ENCODE measurements at places on chromosomes 5 and 9. TPM values are rescaled to one million over a fixed set of nuclear protein-coding genes. Genes with fewer than 3 reads are reported as not detected.
A peak's percentile ranks its signal among the peaks of the same experiment; 100 is the strongest.

DNA sequence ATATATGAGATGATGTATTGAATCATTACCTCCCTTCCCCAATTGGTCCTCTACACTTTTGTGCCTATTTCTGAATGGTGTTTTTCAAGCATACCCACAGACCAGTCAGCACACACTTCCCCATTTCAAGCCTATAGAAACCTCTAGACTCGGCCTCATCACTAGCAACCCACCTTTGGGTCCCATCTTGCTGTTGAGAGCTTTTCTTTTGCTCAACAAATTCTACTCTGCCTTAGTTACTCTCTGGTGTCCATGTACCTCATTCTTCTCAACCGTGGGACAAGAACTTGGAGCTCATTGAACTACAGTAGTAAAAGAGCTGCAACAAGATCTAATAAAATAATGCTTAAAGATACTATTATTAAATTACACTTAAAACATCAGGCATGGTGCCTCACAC lies 49.0 kb upstream of the KDM4C start:
- DNase-seq, result no peak
- peaks cover 5% of the 10 kb centered on the region for H3K27me3 ChIP-seq
- peaks cover 9% of the 10 kb centered on the region for H3K4me1 ChIP-seq
- H3K27ac ChIP-seq, result no peak overlapping the region
- H3K4me3 ChIP-seq, result no peak overlapping the region

GRCh38 chr9:137028263-137029057 lies 423 bp upstream of the ABCA2 start:
- DNase-seq, result peak; percentile 67
- peaks cover 52% of the 10 kb centered on the region for H3K4me1 ChIP-seq
- no peaks in the 10 kb centered on the region for H3K27me3 ChIP-seq
- peaks cover 2% of the 10 kb centered on the region for H3K36me3 ChIP-seq
- peak overlapping the region; percentile 75 for H3K4me3 ChIP-seq

CATSPER3 gene
- 1.2 TPM for total RNA-seq

GRCh38 chr9:105103776-105104175 lies 140.7 kb upstream of the SLC44A1 start:
- H3K36me3 ChIP-seq, result no peaks in the 10 kb centered on the region
- H3K4me1 ChIP-seq, result no peaks in the 10 kb centered on the region
- no peak overlapping the region for H3K4me3 ChIP-seq
- DNase-seq, result no peak
- H3K27ac ChIP-seq, result no peak overlapping the region

DNA sequence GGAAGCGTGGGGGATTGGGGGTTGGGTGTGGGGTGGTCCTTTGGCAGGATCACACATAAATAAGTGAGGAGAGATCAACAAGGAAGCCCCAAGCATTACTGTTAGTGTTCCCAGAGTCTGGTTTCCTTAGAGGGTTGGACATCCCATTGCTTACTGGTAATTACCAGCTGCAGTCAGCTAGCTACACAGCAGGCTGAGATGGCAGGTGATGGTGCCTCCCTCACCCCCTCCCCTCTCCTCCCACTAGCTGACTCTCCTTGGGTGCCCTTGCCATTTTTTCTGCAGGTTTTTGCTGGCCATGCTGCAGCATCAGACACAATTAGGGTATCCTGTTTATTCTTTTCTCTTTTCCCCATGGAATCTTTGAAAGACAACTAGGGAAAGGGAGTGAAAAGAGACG lies 107.5 kb upstream of the TLR4 start:
- H3K4me3 ChIP-seq, result no peak overlapping the region
- no peaks in the 10 kb centered on the region for H3K36me3 ChIP-seq
- H3K4me1 ChIP-seq, result no peaks in the 10 kb centered on the region
- DNase-seq, result no peak
- no peaks in the 10 kb centered on the region for H3K27me3 ChIP-seq

DNA sequence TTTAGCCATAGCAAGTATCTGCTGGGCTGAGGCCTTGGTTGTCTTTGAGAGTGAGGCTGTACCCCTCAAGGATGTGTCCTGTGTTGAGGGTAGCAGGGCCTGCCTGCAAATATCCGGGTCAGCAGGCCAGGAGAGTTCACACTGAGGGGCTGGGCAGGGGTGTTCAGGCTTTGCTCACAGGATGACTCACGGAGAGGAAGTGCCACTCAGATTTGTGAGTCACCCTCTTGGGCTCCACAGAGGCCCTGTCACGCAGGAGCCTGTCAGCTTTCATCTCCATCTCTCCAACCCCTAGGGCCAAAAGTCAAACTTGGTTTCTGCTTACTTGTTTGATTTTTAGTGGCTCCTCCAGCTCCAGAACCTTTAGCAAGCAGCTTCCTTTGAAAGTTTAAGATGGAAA lies 211.5 kb downstream of the SEC61B start:
- peak overlapping the region; percentile 46 for H3K27ac ChIP-seq
- peaks cover 5% of the 10 kb centered on the region for H3K27me3 ChIP-seq
- H3K36me3 ChIP-seq, result no peaks in the 10 kb centered on the region
- peak; percentile 57 for DNase-seq
- peaks cover 16% of the 10 kb centered on the region for H3K4me1 ChIP-seq

- H3K27me3 ChIP-seq, result no peaks in the 10 kb centered on the region
- H3K27ac ChIP-seq, result peak overlapping the region; percentile 70
- H3K4me1 ChIP-seq, result peaks cover 42% of the 10 kb centered on the region
- H3K4me3 ChIP-seq, result no peak overlapping the region
- H3K36me3 ChIP-seq, result peaks cover 12% of the 10 kb centered on the region
- peak; percentile 18 for DNase-seq
Observed at GRCh38 chr9:98248737-98249474, 6.5 kb downstream of the TBC1D2 start.

GRCh38 chr5:11230890-11231289 lies 469.9 kb upstream of the DAP start:
- no peak overlapping the region for H3K4me3 ChIP-seq
- DNase-seq, result no peak
- H3K36me3 ChIP-seq, result peaks cover 5% of the 10 kb centered on the region
- H3K27me3 ChIP-seq, result no peaks in the 10 kb centered on the region
- H3K4me1 ChIP-seq, result peaks cover 22% of the 10 kb centered on the region

- H3K4me1 ChIP-seq, result peaks cover 63% of the 10 kb centered on the region
- H3K4me3 ChIP-seq, result no peak overlapping the region
- no peak for DNase-seq
- H3K27ac ChIP-seq, result peak overlapping the region; percentile 84
Observed at GRCh38 chr5:59098743-59099142, 515.9 kb downstream of the RAB3C start.

GRCh38 chr9:92978345-92978875 lies 31.1 kb downstream of the FGD3 start:
- H3K27ac ChIP-seq, result peak overlapping the region; percentile 68
- no peak for DNase-seq
- peaks cover 75% of the 10 kb centered on the region for H3K4me1 ChIP-seq
- H3K4me3 ChIP-seq, result no peak overlapping the region
- H3K27me3 ChIP-seq, result no peaks in the 10 kb centered on the region

DNA sequence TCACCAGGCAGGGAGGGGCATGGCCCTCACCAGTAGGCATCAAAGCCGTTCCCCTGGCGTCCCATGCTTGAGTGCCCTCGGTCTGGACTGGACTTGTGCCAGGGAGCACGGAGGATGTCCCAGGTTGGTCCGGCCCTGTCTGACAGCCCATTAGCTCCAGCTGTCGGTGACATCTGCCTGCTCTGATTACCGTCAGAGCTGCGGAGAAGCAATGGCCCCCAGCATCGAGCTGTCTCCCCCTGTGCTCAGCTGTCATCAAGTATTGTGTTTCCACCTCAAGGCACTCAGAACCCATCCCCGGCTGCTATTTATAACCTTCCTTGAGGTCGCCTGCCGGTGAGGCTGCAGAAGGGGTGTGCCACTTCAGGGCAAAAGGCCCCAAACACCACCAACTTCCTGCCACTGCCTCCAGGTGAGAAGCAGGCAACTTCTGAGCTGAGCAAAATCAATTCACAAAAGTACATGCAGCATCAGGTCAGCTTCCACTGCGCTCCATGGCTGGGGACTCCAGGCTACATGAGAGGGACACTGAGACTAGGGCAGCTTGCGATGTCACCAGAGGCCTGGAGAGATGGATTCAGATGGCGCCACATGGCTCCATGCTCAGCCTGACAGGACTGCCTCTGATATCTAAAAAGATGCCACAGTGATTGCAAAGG lies 142.7 kb downstream of the C5orf15 start:
- peak; percentile 54 for DNase-seq
- peaks cover 30% of the 10 kb centered on the region for H3K4me1 ChIP-seq
- H3K27me3 ChIP-seq, result peaks cover 5% of the 10 kb centered on the region

DNA sequence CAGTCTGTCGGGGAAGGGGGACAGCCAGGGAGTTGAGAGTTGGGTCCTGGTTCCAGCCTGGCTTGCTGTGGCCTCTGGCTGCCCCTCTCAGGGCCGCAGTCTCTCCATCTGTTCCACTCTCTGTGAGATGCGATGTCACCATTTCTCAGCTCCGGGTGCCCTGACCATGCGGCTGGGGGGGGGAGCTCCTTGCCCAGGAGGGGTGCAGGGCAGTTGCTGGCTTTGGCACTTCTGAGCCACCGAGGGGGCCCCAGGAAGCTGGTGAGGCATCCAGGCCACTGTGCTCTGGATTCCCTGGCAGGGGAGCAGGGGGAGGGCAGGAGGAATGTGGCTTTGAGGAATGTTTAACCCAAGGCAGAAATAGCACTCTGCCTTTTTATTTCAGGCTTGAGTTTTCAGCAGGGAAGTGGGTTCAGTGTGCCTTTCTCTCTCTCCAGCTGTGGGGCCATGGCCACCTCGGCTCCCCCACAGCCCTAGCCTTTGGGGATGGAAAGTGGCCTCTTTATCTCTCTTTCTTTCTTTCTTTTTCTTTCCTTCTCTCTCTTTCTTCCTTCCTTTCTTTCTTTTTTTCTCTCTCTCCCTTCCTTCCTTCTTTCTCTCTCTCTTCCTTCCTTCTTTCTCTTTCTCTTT lies 11.0 kb downstream of the NCS1 start:
- H3K27me3 ChIP-seq, result no peaks in the 10 kb centered on the region
- H3K27ac ChIP-seq, result no peak overlapping the region
- no peaks in the 10 kb centered on the region for H3K36me3 ChIP-seq
- H3K4me3 ChIP-seq, result no peak overlapping the region
- DNase-seq, result no peak

- no peaks in the 10 kb centered on the region for H3K36me3 ChIP-seq
- H3K27ac ChIP-seq, result no peak overlapping the region
- H3K4me3 ChIP-seq, result no peak overlapping the region
- peaks cover 10% of the 10 kb centered on the region for H3K4me1 ChIP-seq
- no peak for DNase-seq
Observed at GRCh38 chr9:121454972-121455371, 44.7 kb downstream of the GGTA1 start.

GRCh38 chr9:133044661-133045060 lies 13.9 kb downstream of the GTF3C5 start:
- H3K4me1 ChIP-seq, result peaks cover 5% of the 10 kb centered on the region
- no peak for DNase-seq
- H3K4me3 ChIP-seq, result no peak overlapping the region
- H3K27me3 ChIP-seq, result no peaks in the 10 kb centered on the region

DNA sequence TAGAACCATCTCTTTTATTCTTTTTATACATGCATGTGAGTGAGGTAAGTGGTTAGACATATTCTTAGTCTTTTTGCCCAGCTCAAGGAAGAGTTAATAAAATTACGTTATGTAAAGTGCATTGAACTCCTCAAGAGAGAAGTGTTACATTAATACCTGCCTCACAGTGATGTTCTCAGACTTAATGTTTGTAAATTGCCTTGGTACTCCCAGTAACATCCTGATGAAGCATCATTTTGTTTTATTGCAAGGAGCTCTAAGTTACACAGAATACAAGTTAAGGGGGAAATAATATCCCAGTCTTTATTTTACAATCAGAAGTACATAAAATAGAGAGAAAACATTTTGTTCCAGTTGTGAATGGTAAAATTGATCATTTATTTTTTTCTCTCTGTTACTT lies 89.5 kb upstream of the ARRDC3 start:
- no peak overlapping the region for H3K4me3 ChIP-seq
- DNase-seq, result no peak
- H3K27ac ChIP-seq, result no peak overlapping the region
- H3K27me3 ChIP-seq, result no peaks in the 10 kb centered on the region
- no peaks in the 10 kb centered on the region for H3K36me3 ChIP-seq

TRIM7 gene
- 0.84 TPM for total RNA-seq

DNA sequence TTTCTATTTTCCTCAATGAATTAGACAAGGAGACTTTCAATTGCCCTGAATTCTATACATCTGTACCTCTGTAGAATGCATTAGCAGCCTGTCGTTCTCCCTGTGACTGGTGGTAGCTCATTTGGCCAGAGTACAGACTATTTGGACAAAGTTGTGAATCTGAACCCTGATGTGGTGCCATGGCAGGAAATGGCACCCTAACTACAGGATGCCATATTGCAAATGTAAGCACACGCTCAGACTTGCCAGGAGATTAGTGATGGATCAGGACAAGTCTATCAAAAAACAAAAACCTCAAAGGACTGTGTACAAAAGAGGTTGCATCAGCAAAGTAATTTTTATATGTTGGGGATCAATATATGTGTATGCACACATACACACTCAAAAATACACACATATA lies 58.3 kb downstream of the SVEP1 start:
- H3K4me1 ChIP-seq, result no peaks in the 10 kb centered on the region
- no peak overlapping the region for H3K27ac ChIP-seq
- H3K4me3 ChIP-seq, result no peak overlapping the region
- DNase-seq, result no peak
- no peaks in the 10 kb centered on the region for H3K36me3 ChIP-seq

DNA sequence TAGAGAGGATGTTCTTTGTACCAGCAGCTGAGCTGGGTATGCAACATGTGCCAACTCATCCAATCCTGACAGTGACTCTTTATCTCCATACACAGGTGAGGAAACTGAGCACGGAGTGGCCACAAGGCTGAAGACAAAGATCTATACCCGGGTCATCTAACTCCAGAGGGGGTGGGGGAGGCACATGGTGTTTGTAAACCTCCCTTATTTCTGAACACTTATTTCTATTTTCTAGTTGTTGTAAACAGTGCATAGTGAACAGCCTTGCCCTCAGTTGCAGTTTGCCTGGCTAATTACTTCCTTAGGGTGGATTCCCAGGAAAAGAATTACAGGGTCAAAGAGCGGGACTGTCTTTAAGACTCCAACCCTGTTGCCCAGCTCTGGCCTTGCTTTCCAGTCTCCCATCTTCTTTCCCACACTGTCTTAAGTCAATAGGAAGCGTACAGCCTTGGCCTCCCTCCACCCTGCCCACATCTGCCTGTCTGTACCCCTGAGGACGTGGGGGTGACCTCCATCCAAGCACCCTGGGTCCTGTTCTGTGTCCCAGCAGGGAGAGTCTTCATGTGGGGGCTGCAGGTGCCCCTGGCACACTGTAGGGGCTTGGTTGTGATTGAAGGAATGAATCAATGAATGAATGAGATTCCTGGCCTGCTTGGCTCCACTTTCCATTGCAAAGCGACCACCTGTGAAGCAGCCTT lies 13.2 kb upstream of the FIBCD1 start:
- H3K4me3 ChIP-seq, result no peak overlapping the region
- peaks cover 7% of the 10 kb centered on the region for H3K27me3 ChIP-seq
- H3K27ac ChIP-seq, result no peak overlapping the region
- H3K36me3 ChIP-seq, result no peaks in the 10 kb centered on the region

GRCh38 chr9:86099701-86100364 lies 475 bp upstream of the GOLM1 start:
- H3K27me3 ChIP-seq, result peaks cover 68% of the 10 kb centered on the region
- peaks cover 15% of the 10 kb centered on the region for H3K4me1 ChIP-seq
- DNase-seq, result peak; percentile 19
- no peaks in the 10 kb centered on the region for H3K36me3 ChIP-seq

PCDHGC5 gene
- total RNA-seq, result not detected

GFI1B gene
- not detected for total RNA-seq

ACER2 gene
- total RNA-seq, result 3.3 TPM

PCDHGA9 gene
- total RNA-seq, result not detected

ZNF484 gene
- 14.4 TPM for total RNA-seq

GRCh38 chr9:99593610-99594009 lies 228.1 kb upstream of the NR4A3 start:
- no peak for DNase-seq
- peaks cover 17% of the 10 kb centered on the region for H3K27me3 ChIP-seq
- no peak overlapping the region for H3K27ac ChIP-seq

Data from activated CD4-positive, alpha-beta T cell treated with anti-CD3 and anti-CD28 coated beads, Interleukin-2, amount 10 ng/mL, durations not matched to agents 7 days and 5 days (primary cell).